ENCODE measurements at places on chromosomes 4 and X.

DNA sequence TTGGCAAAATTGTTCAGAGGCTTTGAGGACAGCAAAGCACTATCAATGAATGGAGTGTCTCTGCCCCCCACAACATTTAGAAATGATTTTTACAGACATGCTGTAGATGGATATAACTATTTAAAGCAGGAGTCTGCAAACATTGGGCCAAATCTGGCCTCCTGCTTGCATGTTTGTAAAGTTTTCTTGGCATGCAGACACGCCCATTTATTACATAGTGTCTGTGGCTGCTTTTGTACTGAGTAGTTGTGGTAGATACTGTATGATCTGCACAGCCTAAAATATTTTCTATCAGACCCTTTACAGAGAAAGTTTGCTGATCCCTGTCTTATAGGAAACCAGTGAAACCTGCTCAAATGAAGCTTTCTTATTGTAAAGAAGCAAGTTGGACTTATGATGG lies 45.5 kb upstream of the PHEX start:
- no peak for DNase-seq

GRCh38 chrX:74535408-74536151 lies 78.8 kb downstream of the RLIM start:
- DNase-seq, result peak; percentile 8

DNA sequence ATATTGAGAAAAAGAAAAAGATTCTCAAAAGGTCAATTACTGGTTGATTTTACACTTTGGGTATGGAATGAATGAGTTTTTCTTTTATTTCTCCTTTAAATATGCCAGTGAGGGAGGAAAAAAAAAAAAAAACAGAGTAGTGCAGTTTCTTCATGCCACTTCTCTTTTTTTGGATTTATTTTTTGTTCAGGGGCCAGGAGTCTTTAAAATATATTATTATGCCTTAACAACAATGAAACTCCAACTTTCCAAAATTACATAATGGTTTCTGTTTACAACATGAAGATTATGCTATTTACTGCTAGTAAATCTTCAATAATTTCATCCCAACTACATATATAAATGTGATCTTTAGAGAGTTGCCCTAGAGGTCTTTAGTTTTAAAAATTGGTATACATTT lies 31.9 kb downstream of the DTHD1 start:
- DNase-seq, result no peak

DNA sequence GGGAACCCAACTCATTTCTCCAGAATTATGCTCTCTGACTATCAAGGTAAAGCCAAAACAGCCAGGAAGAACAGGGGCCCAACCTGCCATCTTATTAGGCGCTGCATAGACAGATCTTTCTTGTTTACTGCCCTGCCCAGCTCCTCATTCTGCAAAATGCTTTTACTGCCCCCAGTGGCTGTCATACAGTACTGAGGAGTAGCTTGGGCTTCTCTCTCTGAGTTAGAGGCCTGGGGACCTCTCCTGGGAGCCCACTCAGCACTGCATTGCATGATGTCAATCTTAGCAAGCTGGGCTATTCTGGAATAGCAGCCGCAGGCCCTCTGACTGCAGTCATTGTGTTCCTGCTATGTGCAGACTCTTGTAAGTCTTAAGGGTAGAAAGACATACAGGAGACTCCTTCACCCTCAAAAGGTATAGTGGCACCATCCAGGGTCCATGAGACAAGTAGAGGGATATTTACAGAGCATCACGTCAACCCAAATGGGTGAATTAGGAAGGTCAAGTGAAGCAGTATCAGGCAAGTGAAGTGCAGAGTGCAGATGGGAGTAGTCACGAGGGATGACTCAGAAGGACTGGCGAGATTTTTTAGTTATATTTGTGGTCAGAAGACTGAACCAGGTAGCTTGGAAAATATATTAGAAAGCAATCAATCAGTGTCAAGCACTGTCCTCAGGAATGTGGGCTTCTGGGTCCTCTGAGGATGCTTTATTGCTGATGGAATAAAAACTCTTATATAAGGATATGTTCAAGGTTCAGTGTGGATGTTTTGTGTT lies 294.1 kb upstream of the SFRP2 start:
- DNase-seq, result no peak

- no peak for DNase-seq
Measured at GRCh38 chr4:66252291-66252690, 582.0 kb upstream of the EPHA5 start.

DNA sequence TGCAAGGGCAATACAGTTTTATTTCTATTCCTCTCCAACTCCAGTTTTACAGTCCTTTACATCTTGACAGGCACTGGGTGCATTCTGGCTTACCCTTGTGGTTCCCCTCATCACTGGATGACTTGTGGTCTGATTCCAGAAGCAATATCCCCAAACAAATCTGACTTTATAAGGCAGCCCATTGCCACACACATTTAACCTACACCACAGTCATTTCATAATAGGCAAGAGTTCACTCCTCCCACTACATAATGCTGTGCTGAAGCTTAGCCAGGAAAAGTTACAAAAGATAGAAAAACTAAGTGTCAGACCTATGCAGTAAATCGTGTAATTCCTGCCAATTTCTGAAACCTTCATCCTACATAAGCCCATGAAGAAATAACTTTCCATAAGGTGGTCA lies 82.9 kb upstream of the MID1IP1 start:
- no peak for DNase-seq

GRCh38 chr4:86218746-86219473 lies 140.9 kb downstream of the MAPK10 start:
- no peak for DNase-seq

Measured in activated CD4-positive, alpha-beta T cell treated with anti-CD3 and anti-CD28 coated beads, Interleukin-2, amount 50 U/mL, for 4 hours (primary cell).